ENCODE measurements at places on chromosomes 13 and 19.

DNA sequence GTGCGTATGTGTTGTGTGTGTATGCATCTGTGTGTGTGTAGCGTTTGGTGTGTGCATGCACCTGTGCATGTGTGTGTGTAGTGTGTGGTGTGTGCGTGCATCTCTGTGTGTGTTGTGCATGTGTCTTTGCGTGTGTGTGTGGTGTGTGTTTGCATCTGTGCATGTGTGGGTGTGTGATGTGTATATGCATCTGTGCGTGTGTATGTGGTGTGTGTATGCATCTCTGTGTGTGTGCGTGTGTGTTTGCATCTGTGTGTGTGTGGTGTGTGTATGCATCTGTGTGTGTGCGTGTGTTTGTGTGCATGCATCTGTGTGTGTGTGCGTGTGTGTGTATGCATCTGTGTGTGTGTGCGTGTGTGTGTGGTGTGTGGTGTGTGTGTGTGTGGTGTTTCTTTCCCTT is 20.6 kb downstream of the CELF5 start:
- DNase-seq, result no peak

- peak; percentile 72 for DNase-seq
Observed at GRCh38 chr19:970695-971094, 13.4 kb upstream of the WDR18 start.

DNA sequence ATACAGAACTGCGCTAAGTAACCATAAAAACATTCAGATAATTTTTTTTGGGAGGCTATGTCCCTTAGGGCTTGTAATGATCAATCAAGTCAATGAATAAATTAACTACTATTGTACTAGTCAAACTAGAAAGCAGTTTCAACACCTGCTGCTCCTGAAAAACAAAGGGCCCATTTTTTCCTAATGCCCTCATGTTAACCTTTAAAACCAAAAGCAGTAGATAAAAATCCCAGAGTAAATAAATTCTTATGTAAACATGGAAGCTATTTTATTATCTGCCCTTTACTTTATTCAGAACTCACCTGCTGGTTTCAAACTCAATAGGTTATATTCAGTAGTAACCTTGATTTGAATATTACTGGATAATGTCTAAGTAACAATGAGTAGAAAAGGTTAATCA is 159.5 kb upstream of the STARD13 start:
- no peak for DNase-seq

- no peak for DNase-seq
Observed at GRCh38 chr19:14439014-14439413, 5.9 kb downstream of the PKN1 start.

GRCh38 chr13:82898586-82898985 is 983.7 kb downstream of the SLITRK1 start:
- peak; percentile 75 for DNase-seq

DNA sequence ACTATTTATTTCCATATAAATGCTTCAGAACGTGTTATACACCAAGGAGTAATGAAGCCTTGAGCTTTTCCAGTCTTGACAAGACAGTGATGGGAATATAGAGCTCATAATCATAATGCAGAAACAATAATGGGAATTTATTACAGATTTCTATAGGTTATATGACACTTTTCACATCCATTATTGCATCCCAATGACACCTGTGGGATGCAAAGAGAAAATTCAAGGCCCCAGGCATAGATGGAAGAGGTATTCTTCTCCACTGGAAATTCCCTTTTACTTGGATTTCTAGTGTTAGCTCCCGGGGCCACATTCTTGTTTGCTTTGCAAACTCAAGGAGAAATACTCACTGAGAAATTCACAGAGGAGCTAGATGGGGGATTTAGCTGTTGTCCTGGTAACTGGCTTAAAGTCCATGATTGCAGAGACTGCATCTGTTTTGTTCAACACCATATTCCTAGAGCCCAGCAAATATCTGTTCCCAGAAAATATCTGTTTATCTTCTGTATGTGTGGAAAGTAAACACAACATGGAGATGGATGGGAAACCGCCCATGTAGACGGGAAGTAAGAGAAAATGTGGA is 30.6 kb upstream of the TNFSF11 start:
- DNase-seq, result no peak
